Myometrial cell (primary cell): ENCODE measurements at places on chromosomes 4 and X. TPM values are rescaled to one million over a fixed set of nuclear protein-coding genes. Genes with fewer than 3 reads are reported as not detected.

The SLC10A7 gene
- total RNA-seq = 8.6 and 16.0 TPM in 2 replicates

The TEX13D gene
- not detected in 2 replicates for total RNA-seq

The CSN1S1 gene
- not detected in 2 replicates for total RNA-seq

The ASB5 gene
- total RNA-seq = not detected in 2 replicates

The CSAG2 gene
- total RNA-seq = not detected in 2 replicates

The SSX4 gene
- not detected in 2 replicates for total RNA-seq

The GLRA2 gene
- total RNA-seq = not detected in 2 replicates

The RPL36A gene
- total RNA-seq = 824 and 2,173 TPM in 2 replicates

The PRKX gene
- 8.1 and 17.5 TPM in 2 replicates for total RNA-seq

The FOXR2 gene
- total RNA-seq = not detected in 2 replicates

The MAGIX gene
- 1.4 and 6.3 TPM in 2 replicates for total RNA-seq

The SMIM10L2A gene
- total RNA-seq = under 0.01 TPM in 1 of 2 replicates, not detected in the other

The PHOX2B gene
- total RNA-seq = not detected in 2 replicates

The ODAM gene
- total RNA-seq = not detected in 2 replicates

The TSPAN7 gene
- total RNA-seq = not detected in 2 replicates

The GRPR gene
- total RNA-seq = not detected in 2 replicates

The PNMA5 gene
- total RNA-seq = not detected in 2 replicates

The FAAH2 gene
- total RNA-seq = not detected in 2 replicates

The DDIT4L gene
- 2.3 and 3.5 TPM in 2 replicates for total RNA-seq

The SULT1E1 gene
- 3.2 and 3.7 TPM in 2 replicates for total RNA-seq

The IGSF1 gene
- not detected in 2 replicates for total RNA-seq

The TCEAL7 gene
- total RNA-seq = 43.2 and 54.9 TPM in 2 replicates

The HSFX1 gene
- total RNA-seq = 0.18 and 0.86 TPM in 2 replicates

The BMX gene
- total RNA-seq = not detected in 2 replicates

The IDS gene
- total RNA-seq = 20.2 and 40.1 TPM in 2 replicates

The CCDC120 gene
- 0.58 and 1.4 TPM in 2 replicates for total RNA-seq

The SLC2A9 gene
- 2.8 TPM in 1 of 2 replicates, not detected in the other for total RNA-seq

The COL4A6 gene
- total RNA-seq = 26.1 and 30.6 TPM in 2 replicates

The CDS1 gene
- total RNA-seq = 0.18 TPM in 1 of 2 replicates, not detected in the other

The SPARCL1 gene
- total RNA-seq = not detected in 2 replicates

The SPANXA2 gene
- total RNA-seq = not detected in 2 replicates

The SPANXD gene
- total RNA-seq = not detected in 2 replicates

The USP17L13 gene
- total RNA-seq = not detected in 2 replicates

The MPC1L gene
- not detected in 2 replicates for total RNA-seq

The GNRHR gene
- total RNA-seq = not detected in 2 replicates

The PAGE4 gene
- not detected in 2 replicates for total RNA-seq

The RBMX2 gene
- total RNA-seq = 16.4 and 18.6 TPM in 2 replicates

The FGF2 gene
- 11.5 and 18.3 TPM in 2 replicates for total RNA-seq

The ITIH6 gene
- not detected in 2 replicates for total RNA-seq

The VCX3B gene
- not detected in 2 replicates for total RNA-seq

The UGT8 gene
- not detected in 2 replicates for total RNA-seq

The PAGE5 gene
- not detected in 2 replicates for total RNA-seq

The TLR10 gene
- not detected in 2 replicates for total RNA-seq

The P2RY4 gene
- total RNA-seq = not detected in 2 replicates

The ASMTL gene
- total RNA-seq = 30.8 and 44.7 TPM in 2 replicates

The RBM10 gene
- 50.5 and 51.0 TPM in 2 replicates for total RNA-seq

The NPY1R gene
- total RNA-seq = 3.0 TPM in 1 of 2 replicates, not detected in the other

The GSPT2 gene
- total RNA-seq = 4.6 and 6.7 TPM in 2 replicates

The EDA2R gene
- 13.0 and 16.1 TPM in 2 replicates for total RNA-seq

The DNAJB14 gene
- 12.7 and 17.7 TPM in 2 replicates for total RNA-seq

The CAPN6 gene
- total RNA-seq = 0.18 TPM in 1 of 2 replicates, not detected in the other

The SGCB gene
- 13.0 and 20.6 TPM in 2 replicates for total RNA-seq
